ENCODE measurements at places on chromosomes 12 and 14.

- DNase-seq = no peak
Observed at GRCh38 chr12:72236071-72236705, 36.0 kb upstream of the TRHDE start.

GRCh38 chr12:62190689-62191490, 69.3 kb upstream of the USP15 start:
- DNase-seq = peak; percentile 19

- no peak for DNase-seq
Observed at GRCh38 chr14:92792885-92793284, 1.2 kb upstream of the GOLGA5 start.

GRCh38 chr14:99891900-99892299, 98.7 kb downstream of the EML1 start:
- no peak for DNase-seq

- no peak for DNase-seq
Observed at GRCh38 chr12:46886541-46887041, 60.8 kb upstream of the SLC38A4 start.

DNA sequence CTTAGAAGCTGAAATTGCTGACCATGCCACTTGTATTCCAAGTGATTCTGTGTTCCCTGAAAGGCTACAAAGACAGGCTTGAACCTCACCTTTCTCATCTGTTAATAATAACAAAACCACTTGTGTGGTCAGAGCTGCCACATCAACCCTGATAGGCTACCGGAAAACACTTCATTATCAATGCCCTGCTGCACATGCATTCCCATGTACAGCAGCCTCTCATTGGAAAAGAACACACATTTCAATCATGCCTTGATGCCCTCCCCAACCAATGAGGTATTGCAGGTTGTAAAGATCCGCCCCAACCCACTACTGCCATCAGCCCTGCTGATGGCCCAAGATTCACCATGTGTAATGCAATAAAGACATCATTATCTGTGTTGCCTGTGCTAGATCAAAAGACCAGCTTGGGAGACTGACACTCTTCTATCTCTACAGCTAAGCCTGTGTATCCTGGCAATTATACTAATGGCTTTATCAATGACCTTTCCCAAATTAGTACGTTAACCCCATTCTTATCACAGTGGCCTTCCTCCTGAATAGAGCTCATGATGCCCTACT, 2.8 kb downstream of the GPR19 start:
- no peak for DNase-seq
